CD4-positive, alpha-beta T cell treated with Interleukin-6 at 100 ng/mL for 8 hours (primary cell): ENCODE measurements at places on chromosomes 16 and 17.
A peak's percentile ranks its signal among the peaks of the same experiment; 100 is the strongest.

DNA sequence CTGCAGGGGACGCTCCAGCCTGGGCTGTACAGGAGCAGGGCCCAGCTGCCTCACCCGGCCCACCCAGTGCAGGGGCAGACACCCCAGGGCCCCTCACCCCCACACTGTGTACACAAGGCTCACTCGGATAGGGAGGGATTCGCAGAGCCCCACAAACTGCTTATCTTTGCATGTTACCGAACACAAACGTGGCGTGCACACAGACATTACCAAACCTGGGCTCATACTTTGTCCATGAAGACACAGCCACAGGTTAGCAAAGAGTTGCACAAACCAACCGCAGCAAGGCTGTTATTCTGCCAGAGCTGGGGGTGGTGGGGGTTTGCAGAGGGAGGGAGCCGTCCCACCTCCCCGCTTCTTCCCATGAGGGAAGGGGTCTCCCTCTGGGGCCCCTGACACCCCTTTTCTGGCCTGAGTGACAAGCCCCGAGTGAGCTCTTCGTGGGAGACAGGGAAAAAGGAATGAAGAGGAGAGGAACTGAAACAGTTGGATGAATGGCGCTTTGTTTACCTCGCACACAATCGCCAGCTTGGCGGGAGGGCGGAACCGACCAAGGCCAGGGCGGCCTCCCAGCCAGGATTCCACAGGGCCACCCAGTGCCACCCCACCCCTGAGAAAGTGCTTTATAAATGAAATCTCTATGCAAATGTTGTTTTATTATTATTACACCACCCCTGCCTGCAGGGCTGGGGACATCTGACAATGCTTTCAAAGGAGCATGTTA lies 434 bp upstream of the CPSF4L start:
- no peak for DNase-seq

DNA sequence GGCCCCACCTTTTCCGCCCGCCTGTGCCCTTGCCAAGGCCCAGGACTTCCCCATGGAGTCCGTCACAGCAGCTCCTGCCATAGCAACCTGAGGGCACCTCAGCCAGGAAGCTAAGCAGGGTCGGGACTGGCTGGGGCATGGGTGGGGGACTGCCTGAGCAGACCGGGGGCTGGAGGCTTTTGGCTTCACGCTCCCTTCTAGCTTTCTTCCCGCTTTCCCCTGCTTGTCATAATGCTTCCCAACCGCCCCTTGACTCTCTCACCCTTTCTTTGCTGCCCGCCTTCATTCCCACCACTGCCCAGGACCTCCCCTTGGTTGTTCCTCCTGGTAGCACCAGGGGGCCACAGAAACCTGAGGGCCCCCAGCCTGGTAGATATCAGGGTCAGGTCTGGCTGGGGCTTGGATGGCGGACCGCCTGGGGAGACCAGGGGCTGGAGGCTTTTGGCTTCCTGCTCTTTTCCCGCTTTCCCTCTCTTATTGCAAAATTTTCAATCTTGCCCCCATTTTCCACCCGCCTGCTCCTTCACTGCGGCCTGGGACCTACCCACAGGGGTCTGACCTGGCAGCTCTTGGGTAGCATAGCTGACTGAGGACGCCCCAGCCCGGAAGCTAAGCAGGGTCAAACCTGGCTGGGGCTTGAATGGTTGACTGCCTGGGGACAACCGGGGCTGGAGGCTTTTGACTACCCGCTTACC lies 2287.7 kb downstream of the TP53TG3F start:
- DNase-seq = no peak

- DNase-seq = peak; percentile 39
Measured at GRCh38 chr16:68257251-68257905, 6.9 kb upstream of the SLC7A6 start.

GRCh38 chr17:19447085-19447583 lies 36.1 kb downstream of the RNF112 start:
- peak; percentile 71 for DNase-seq

DNA sequence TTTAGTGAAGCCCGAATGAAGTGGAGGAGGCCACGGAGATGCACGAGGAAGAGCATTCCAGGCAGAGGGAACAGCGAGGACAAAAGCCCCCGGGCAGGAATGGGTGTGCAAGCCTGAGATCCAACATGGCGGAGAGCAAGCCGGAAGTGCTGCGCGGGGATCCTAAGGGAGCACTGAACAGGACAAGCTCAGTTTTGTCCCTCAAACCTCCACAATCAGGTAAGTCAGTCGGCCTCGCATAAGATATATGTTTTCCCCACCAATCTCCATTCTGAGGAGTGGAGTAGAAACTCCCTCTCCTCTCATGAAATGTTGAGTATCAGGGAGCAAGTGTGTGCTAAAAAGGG lies 32.9 kb upstream of the USP22 start:
- DNase-seq = no peak

GRCh38 chr16:779561-779960 lies 8.6 kb downstream of the RPUSD1 start:
- DNase-seq = no peak

GRCh38 chr17:66755101-66755943 lies 79.6 kb upstream of the CACNG5 start:
- DNase-seq = no peak

GRCh38 chr16:2252806-2253148 lies 1.4 kb upstream of the ECI1 start:
- no peak for DNase-seq

DNA sequence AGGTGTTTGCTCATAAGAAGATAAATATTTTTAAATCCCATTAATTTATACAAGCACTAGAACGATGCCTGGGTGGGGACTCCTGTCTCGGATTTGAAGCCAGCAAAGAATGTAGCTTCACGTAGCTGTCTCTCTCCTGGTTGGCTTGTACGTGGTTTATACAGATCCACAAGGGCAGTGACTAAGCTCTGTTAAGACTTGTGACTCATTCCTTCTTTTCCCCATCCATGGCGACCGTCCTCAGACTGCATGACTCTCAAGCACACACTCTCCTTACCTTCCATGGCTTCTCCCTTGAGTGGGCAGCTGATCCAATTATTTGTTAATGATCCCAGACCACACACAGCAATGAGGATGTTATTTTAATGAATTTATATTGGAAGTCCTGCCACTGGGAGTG lies 679.7 kb upstream of the SOX9 start:
- DNase-seq = no peak

GRCh38 chr17:48592577-48592976 lies 1.0 kb downstream of the HOXB5 start:
- no peak for DNase-seq

DNA sequence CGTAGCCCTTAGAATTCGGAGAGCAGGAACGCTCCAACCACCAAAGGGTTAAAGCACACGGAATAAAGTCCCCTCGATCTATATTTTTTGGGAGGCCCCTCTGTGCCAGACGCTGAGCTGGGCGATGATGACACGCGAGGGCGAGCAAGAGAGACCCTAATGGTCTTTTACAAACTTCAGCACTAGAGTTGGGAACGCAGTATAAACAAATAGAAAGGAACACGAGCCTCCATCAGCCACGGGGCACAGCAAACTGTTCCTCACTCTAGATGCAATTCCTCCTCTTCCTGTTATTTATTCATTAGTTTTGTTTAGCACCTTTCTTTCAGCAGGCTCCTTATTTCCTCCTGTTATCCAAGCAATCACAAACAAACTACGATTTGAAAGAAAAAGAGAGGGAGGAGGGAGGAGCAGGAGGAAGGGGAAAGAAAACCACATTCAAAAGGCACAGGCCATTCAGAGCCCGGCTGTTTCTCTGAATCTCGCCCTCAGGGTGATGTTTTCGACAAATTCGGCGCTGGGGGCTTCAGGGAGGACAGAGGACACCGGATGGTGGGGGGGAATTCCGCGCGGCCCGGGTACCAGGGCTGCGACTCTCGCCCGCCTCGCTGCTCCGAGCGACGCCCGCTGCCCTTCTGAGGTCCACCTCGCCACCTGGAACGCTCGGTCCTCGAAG lies 1.6 kb downstream of the TOX3 start:
- no peak for DNase-seq

GRCh38 chr17:70171159-70171558 lies 1.8 kb downstream of the KCNJ2 start:
- no peak for DNase-seq

DNA sequence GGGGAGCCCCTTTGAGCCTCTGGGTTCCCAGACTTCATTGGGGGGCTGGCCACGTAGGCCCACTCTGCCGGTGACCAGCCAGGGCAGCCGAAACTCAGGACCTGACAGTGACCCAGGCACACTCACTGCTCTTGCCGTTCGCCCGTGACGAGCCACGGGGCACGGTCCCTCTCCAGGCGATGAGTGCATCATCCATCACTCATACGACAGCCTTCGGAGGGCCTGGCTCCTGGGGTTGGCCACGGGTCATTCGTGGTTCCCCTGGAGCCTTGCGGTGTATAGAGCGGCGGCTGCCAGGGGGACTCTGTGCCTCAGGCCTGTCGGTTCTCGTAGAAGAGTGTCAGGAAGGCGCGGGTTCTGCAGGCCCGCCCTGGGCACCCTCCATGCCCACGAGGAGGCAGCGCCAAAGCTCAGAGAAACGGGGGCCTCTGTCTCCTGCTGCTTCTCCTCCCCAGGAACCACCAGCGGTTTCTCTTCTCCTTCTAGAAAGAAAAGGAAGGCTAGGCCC lies 11.2 kb upstream of the NUDT16L1 start:
- no peak for DNase-seq

- no peak for DNase-seq
Measured at GRCh38 chr17:77303620-77304019, 162.9 kb downstream of the SEC14L1 start.

DNA sequence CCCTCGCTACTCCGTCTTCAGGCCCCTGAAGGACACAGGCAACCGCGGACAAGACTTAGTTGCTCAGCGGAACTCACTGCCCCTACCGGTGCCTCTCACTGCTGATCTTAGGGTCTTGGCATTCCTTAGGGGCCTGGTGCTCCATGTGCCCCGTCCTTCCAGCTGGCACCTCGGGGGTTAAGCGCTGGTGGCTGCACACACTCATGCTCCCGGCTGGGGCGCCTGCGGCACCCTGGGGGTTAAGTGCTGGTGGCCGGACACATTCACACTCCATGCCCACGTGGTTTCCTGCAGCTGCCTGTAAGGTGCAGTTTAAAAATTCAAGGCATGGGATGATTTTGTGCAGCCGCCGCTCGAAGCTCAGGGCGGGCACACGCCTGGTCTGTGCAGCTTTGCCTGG lies 45.1 kb downstream of the BAIAP2 start:
- no peak for DNase-seq

DNA sequence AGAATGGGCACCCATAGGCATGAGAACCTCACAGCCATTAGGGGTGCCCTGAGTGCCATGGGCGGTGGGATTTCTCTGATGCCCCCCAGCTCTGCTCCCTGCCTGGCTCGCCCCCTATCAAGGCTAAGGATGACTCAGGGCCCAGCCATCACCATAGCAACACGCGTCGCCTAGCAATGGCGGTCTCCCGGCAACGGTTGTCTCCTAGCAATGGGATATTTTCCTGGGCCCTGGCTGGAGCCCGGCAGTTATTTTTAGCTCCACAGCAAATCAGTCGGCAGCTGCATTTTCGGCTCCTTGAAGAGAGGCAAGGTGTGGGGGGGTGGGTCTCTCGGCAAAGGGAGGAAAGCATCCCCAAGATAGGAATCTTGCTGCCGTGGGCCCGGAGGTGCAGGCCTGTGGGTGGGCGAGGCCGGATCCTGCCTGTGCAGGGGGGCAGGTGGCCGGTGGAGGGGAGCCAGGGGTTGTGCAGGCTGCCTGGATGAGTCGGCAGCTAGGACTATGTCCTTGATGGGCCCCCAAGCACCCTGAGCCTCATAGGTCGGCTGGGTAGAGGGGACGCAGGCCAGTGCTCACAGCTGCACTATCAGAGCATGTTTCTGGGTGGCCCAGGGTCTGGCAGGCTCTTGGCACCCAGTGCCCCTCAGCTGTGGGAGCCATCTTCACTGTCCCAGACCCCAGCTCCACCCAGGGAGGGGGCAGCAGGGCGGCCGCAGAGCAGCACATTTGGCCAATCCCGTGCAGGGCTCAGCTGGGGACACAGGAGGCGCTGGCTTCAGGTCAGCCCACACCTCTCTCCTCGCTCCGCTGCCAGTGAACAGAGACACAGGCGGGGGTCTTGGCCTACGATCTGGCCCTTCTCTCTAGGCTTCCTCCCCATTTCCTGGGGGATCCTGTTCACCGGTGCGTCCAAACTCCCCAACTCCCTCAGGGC lies 4.2 kb upstream of the FBXL16 start:
- DNase-seq = no peak
